Right atrium auricular region (tissue), 2 donors: ENCODE measurements at places on chromosomes 1 and 21.

GRCh38 chr1:119674835-119675289, 26.8 kb upstream of the ZNF697 start:
- no peak for DNase-seq

DNA sequence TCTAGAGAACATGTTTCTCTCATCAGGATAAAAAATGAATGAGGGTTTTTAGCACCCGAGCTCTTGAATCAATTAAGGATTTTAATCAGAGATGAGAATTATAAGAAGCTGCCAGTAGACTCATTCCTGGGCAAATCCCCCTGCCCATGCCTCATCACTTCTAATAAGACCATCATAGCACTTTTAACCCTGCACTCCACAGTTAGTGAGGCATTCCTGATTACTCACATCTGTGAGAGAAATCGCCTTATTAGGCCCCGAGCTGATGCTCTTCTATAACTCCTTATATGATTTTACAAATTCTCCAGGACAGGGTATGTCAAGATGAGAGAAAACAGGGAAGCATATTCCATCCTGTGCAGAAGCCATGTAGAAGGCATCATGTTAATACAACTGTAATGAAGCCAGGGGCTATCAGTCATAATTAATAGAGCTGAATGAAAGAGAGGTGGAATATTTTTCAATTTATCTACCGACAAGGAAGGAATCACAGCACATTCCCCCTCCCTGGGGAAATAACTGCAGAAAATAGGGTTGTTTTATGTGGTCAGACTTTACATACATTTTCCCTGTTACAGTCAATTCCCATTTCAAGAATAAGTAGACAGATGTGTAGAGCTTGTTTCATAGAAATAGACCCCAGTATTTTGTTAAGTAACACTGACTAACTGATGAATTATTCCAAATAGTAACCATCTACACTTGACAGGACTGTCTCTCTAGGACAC, 272.7 kb downstream of the HHIPL2 start:
- DNase-seq = no peak

- DNase-seq = no peak
These were observed 57.5 kb upstream of the ABCG1 start for GRCh38 chr21:42161401-42161955.

GRCh38 chr1:81420760-81421159, 380.0 kb upstream of the ADGRL2 start:
- DNase-seq = no peak

DNA sequence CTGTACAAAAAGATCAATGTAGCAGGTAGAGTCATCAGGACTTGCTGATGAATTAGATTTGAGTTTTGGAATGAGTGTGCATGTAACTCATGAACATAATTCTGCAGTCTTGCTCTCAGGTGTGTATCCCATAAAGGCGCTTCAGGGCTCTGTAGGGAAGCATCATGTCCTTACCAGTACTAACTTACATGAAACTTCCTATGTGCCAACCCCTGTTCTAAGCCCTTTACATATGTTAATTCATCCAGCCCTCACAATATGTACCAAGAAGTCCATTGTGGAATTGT, 2.1 kb upstream of the FCRLB start:
- DNase-seq = no peak

GRCh38 chr1:172406968-172407367, 13.5 kb upstream of the C1orf105 start:
- DNase-seq = no peak

DNA sequence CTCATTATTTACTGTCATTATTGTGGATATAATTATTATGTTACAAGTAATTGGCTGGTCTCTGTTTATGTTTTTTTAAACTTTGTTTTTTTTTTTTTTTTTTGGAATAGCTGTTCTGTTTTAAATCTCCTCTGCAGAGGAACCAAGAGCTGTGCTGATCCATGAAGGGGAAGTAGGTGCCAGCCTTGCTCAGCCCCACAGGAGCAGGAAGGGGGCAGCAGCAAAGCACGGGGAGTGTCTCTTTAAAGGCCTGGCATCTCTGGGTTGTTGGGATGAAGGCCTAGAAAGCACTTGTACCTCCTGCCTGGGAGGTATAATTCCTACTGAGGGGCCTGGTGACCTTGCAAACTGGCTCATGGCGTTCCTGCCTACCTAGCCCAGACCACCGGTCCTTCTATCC, 2.5 kb upstream of the GRHL3 start:
- no peak for DNase-seq

GRCh38 chr1:214071469-214071868, 83.7 kb downstream of the PROX1 start:
- DNase-seq = no peak

DNA sequence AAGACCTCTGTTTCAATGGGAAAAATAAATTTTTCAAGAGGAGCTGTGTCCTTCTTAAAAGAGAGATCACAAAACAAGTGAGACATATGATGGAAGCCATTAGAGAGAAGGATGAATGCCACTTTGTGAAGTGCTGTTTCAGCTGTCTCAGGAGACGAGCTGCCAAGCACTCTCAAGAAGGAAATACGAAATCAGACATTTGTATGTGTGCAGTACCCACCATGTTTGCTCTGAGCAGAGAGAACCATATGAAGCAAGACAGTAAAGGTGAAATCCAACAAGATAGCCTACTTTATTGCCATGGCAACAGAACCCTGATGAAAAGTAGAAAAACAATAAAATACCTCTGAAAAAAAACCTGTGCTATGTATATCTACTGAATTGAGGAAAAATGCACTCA, 168.1 kb downstream of the AMY1C start:
- DNase-seq = no peak

GRCh38 chr1:21570885-21571284, 61.7 kb downstream of the ALPL start:
- no peak for DNase-seq

DNA sequence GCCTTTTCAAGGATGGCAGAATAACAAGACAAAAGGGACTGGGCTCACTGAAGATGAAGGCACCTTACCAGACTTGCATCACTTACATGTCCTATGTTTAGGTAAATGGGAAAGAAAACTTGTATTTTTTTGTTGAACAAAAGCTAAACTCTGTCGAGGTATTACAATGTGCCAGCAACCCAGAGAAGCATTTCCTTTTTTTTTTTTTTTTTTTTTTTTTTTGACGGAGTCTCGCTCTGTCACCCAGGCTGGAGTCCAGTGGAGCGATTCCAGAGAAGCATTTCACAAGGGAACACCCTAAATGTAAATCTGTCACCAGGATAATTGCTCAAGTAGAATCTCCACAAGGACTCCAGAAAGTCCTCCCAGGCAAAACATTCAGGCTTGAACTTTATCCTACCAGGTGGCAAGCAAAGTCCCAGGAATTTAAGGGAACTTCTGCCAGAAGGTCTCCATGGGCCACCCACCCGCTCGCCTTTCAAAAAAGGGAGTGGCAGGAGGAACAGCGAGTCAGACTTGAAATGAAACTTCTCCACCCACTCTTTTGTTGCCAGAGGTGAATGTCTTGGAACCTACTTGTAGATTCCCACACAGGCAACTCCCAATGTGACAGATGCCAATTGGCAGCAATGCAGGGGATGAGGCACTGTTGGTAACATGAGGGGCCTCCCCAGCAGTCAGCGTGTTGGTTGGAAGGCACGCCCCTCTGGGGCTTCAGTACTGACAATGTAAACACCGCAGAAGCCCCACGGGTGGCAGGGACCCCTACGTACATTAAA, 125.0 kb downstream of the TIAM1 start:
- peak; percentile 78 for DNase-seq

DNA sequence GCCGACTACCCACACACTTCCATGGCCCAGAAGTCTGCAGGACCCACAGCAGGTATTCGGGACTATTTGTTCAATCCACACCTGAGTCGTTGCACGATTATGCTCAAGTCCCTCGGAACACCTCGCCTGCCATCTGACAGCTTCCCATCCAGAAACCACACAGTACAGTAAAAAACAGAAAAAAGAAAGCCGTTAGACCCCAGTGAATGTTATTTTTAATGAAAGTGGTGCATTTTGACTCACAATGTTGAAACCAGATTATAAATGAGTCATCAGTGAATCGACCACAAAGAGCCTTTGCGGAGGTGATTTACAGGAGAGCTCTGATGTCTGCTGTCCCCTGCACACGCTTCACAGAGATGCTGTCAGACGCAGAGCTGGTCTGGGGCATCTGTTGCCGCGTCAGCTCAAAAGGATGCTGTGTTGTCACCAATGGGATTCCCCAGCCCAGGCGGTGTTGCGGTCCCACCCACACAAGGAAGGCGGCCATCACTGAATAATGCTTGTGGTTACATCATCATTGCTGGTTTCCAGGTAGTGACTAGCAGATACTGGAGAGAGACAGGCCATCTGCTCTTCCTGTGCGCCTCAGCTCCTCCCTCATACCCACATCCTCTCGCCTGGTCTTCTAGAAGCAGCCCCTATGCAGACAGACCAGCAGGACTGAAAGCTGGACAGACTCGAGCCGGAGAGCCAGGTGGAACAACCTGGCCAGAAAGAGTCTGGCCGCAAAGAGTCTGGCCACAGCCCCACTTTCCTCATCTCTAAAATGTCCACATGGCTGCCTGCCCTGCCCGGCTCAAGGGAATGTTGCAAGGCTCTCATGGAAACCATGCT, 116.8 kb downstream of the TOMM20 start:
- DNase-seq = peak; percentile 73

GRCh38 chr21:45613396-45613795, 30.1 kb upstream of the PCBP3 start:
- no peak for DNase-seq

GRCh38 chr21:37074197-37074510, 1.1 kb downstream of the TTC3 start:
- DNase-seq = no peak

DNA sequence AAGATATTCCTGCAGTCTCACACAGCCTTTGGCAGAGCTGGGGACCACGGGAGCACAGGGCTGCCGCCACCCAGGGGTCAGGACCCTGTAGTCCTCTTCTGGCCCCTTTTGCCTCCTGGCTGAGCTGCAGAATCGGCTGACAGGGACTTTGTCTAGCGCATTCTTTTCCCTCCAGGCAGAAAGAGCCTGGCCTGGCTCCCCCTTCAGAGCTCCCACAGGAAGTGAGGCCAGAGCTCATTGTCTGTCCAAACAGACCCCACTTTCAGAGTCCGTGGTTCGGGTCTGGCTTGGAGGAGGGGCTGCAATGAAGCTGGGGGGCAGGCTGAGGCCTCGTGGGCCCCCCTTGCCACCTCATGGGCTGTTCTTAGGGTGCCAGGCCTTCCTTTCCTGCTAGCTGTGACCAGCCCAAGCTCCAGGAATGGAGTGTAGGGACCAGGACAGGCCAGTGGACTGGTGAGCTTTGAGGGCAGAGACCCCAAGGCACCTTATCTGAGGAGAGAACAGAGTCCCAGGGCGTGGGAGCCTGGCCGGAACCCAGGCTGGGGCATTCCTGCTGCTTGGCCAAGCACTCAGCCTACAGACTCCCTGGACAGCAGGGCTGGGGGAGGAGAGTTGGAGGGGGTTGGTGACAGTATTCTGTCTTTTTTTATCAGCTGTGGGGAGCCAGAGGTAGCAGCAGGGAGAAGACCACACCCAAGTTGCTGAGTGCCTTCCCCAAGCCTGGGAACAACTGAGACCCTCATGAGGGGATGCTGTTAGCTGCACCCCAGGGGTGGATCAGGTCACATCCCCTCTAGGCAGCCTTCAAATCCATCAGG, 4.7 kb downstream of the CELSR2 start:
- DNase-seq = no peak

- DNase-seq = peak; percentile 44
These were observed 2.5 kb downstream of the WNT9A start for GRCh38 chr1:227944931-227945890.

- DNase-seq = no peak
These were observed 5.3 kb upstream of the CHD1L start for GRCh38 chr1:147236959-147237791.

GRCh38 chr1:8456308-8456912, 138.5 kb downstream of the SLC45A1 start:
- DNase-seq = no peak

- DNase-seq = no peak
These were observed 27.3 kb downstream of the TMEM200B start for GRCh38 chr1:29096231-29096886.

DNA sequence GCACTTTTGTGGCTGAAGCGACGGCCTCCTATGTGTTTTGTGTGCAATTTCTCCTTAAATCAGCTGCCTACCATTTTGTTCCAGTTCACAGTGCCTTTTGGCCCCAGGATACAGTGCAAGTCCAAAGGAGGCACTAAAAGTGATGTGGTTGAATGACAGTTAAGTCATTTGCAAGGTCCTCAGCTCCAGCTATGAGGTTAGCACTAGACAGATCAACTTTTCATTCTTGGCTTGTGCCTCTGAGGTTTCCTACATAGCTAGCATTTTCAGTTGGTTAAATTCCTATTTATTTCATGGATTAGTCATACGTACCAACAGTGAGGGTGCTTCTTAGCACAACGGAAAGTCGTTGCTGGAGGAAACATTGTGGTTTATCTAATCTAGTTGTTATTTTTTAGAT, 59.3 kb upstream of the NTPCR start:
- no peak for DNase-seq

- no peak for DNase-seq
These were observed 26.3 kb upstream of the ST6GALNAC3 start for GRCh38 chr1:76048219-76048618.

- DNase-seq = no peak
These were observed 201.4 kb downstream of the CHRM3 start for GRCh38 chr1:239587574-239588369.

- no peak for DNase-seq
These were observed 40.5 kb upstream of the HMCN1 start for GRCh38 chr1:185693654-185694053.

DNA sequence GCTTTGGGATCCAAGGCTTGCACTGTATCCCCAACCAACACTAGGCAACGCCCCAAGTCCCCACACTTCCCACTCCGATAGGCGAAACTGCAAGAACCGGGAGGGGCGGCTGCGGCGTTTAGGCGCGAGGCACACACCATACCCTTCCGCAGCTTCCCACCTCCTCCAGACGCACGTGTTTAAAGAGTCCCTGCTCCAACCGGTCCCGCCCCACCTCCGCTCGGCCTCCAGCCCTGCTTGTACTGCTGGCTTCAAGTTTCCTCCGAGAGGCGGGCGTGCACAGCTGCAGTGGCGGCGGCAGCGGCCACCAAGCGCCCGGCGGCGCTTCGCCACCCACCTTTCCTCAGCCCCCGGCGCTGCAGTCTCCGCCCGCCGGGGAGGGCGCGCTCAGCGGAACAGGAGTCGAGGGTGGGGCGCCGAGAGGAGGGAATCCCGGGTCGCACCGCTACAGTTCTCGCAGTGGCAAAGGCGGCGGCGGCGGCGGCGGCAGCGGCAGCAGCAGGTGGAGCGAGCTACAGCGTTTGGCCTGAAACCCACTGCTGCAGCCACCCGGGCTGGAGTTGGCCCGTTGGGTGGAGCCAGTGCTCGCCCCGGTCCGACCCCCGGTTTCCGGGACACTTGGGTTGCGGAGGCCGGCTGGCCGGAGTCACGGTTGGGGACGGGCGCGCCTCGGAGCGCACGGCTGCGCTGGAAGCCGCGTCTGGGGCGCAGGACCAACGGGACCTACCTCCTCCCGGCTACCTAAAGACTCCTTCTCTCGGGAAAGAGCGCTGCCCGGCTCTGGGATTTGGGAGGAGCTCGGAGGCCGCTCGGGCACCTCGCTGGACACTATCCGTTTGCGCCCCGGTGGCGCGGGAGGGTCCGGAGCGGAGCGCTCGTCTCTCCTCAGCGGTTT, at the start of gene CNIH3:
CNIH3 (plus strand) TSS at position 457 of the 895 bp plus-strand sequence. CDS start 858 bp downstream, outside the sequence.
- DNase-seq = no peak

- DNase-seq = no peak
These were observed 50.5 kb downstream of the MORN1 start for GRCh38 chr1:2340918-2341254.
